BJ (cell line): ENCODE measurements at places on chromosomes 6 and 20. TPM values are rescaled to one million over a fixed set of nuclear protein-coding genes. Genes with fewer than 3 reads are reported as not detected.
A peak's percentile ranks its signal among the peaks of the same experiment; 100 is the strongest.

DNA sequence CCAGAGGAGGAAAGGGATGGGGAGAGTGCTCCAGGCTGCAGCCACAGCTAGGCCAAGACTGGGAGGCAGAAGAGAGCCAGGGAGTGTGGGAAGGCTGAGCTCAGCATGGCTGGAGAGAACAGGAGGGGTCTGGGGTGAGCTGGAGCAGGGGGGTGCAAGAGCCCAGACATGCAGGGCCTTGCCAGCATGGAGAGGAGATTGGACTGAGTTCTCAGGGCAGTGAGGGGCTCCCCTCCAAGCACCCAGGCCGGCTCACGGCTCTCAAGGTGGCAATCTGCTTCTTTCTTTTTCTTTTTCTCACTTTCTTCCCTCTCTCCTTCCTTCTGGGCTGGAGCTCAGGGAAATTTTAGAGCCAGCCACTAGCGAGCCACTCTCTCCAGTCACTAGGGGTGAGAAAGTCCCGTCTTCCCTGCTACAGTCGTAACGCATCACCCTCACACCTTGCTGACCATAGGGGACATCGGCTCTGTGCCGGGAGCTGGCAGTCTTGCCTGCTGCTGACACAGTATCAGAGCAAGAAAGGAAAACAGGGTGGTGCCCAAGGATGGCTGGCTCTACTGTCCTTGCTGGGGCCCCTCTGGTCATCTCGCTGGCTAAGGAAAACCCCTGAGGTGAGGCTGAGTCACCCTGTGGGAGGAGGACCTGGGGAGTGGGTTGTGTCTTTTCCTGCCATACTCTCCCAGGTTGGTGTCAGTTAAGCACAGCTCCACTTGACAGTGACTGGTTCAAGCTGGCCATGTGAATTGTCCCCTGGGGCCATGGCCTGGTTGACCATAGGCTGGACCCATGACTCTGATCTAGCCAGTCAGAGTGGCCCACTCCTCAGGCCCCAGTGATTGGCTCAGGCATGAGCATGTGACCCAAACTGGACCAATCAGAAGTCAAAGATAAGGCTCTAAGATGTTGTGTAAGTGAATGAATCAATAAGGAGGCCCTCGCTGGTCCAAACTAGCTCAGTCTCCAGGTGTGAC lies 135.1 kb upstream of the PMEPA1 start:
- DNase-seq: no peak

GRCh38 chr6:125983246-125983945 lies 2.9 kb upstream of the TRMT11 start:
- DNase-seq: peak; percentile 62

PHF10 gene
- 9.8 and 20.4 TPM in 2 replicates for polyA plus RNA-seq

GRCh38 chr6:108837236-108837971 lies 10.8 kb upstream of the ARMC2 start:
- DNase-seq: no peak

MATN4 gene
- 0.05 and 0.06 TPM in 2 replicates for polyA plus RNA-seq

DNA sequence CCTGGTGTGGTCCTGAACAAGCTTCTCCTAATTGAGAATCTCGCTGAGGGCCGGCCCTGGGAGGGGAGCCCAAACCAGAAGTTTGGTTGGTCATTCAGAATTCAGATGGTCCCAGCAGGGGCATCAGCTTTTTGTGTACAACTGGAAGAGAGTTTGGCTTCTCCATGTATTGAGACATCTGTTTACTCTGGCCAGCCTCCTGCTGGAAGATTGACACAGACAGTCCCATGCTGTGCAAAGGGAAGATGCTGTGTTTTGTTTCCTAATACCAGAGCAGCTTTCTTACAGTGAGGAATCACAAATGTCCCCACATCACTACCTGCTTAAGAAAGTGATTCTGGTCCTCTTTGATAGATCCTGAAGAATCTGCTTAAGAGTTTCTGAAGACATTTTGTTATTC lies 97.8 kb downstream of the PLEKHG1 start:
- no peak for DNase-seq

DNA sequence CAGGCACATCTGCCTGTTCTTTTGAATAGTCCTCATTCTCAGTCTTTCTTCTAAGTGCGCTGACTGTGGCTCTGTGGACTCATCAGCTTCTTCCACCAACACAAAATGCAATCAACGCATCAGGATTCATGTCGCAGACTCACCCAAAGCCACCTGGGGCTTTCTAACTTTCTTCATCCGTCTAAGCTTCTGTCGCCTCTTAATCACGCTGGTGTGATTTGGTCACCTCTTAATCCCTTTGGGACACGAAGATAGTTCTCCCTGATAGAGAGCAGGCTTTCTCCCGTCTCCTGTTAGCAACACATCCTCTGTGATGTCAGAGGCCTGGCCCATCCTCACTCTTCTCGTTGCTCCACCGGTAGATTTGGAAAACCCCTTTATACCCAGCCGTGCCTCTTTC lies 78.0 kb upstream of the FOXQ1 start:
- no peak for DNase-seq

DNA sequence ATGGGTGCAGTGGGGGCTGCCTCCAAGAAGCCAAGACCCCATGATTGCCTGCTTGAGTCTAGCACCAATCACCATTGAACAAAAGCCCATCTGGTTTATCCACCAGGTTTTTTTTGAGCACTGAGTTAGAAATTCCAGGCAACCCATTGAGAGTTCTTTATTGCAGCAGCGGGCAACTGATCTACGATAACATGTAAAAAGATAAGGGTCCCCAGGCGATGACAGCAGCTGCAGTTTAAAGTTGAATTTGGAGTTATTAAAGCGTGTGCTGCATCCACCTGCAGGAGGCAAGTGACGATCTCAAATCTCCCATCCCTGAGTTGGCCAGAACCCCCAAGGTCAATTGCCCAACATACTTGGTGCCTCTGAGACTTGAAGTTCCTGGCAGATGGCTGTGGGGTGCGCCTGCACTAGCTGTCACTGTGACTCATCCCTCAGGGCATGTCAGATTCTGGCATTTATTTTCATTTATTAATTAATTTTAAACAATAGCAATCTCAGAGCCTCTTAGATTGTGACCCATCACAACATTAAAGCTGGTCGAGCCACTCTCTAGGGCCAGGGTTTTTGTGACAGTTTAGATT lies 290.4 kb upstream of the SULF2 start:
- no peak for DNase-seq

- DNase-seq: no peak
These were observed 201.7 kb upstream of the PLCB4 start for GRCh38 chr20:8867038-8867740.
